ENCODE measurements at places on chromosomes 2 and 18.

- no peak for DNase-seq
These were observed 286.5 kb downstream of the ICOS start for GRCh38 chr2:204223046-204223445.

GRCh38 chr2:17736989-17737388, 16.6 kb downstream of the SMC6 start:
- DNase-seq: no peak

GRCh38 chr2:8122520-8122919, 559.3 kb upstream of the ID2 start:
- DNase-seq: no peak

DNA sequence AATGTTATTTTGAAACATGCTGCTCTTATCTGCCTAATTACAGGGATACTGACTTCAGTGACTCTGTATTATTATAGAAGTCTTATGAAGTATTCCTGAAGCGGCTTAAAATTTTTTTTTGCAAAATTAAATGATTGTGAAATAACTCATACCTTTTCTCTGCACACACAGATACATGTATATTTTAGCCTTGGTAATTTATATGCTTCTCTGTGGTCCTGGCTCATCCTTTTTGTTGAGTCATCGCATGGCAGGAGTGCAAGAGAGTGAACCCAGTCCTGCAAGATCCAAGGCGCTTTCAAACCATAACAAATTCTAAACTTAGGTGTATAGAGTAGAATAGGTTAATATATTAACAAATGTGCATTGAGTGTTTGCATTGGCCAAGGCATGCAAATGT, 8.6 kb downstream of the CCNT2 start:
- no peak for DNase-seq

- DNase-seq: no peak
These were observed 122.3 kb downstream of the HNMT start for GRCh38 chr2:138086576-138086975.

GRCh38 chr2:79065201-79065600, 22.6 kb downstream of the REG1B start:
- DNase-seq: no peak

DNA sequence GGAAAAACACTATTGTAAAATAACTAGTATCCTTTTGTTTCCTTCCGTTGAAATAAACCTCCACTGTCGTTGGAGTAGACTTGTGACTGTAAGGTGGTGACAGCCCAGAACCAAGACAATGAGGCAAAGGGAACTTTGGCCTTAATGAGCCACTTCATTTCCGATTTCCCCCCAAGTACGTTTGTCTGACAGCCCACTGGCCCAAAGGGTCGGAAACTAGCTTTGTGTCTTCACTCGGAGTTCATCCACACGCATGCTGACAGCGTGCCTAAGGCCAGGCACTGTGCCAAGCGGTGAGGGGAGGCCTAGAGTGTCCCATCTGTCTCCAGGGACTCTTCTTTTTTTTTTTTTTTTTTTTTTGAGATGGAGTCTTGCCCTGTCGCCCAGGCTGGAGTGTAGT, 21.0 kb downstream of the HJURP start:
- no peak for DNase-seq

DNA sequence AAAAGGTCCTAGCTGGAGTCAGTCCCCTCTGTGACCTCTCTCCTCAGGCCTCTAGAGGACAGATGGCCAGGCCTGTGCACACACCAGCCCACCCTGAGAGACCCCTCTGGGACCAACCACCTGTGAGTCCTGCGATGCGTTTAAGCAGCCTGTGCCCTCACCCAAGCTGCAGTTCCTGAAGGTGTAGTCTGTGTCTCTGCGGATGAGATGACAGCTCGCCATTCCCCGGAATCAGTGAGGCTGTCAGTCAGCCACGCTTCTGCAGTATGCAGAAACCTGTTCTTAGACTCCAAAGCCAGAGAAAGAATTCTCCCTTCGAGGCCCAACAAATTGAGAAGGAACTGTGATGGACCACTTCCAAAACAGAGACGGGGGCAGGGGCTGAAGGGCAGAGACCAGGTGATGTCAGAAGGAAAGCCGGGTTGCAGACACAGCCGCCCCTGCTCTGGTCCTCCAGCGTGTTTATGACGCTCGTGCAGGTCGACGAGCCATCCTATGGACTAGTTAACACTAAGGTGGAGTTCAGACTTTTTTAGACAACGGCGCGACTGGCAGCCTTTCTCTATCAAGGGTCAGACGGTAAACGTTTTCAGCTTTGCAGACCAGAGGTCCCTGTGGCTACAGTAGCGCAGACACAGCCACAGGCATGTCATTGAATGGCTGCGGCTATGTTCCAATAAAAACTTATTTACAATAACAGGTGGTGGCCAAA, 10.2 kb downstream of the MTERF4 start:
- no peak for DNase-seq

Data from stimulated activated CD4-positive, alpha-beta T cell treated with anti-CD3 and anti-CD28 coated beads, Interleukin-15, amount 100 ng/mL, for 24 hours (primary cell).